NCI-H1105 treated with DMSO at 0.1 percent for 48 hours (cell line): ENCODE measurements at places on chromosomes 2 and 18.

GRCh38 chr18:7711495-7711894 is 144.4 kb downstream of the PTPRM start:
- DNase-seq = no peak

- no peak for DNase-seq
These were observed 616.3 kb downstream of the EPHA4 start for GRCh38 chr2:220955776-220956175.

GRCh38 chr2:67085146-67085545 is 312.0 kb upstream of the ETAA1 start:
- no peak for DNase-seq

DNA sequence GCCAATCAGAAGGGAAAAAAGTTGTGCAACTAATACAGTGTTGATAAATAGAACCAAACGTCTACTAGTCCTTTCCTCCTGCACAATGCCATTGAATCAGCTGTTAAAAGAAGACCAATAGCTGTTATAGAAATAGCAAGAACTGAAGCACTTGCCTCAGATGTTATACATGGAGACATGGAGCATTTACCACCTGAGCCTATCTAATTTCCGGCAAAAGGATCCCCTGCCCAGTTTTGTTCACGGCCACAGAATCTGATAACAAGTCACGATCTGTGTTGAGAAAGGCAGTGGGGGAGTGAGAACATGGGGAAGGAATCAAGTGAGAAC is 285.4 kb downstream of the ZEB2 start:
- DNase-seq = no peak

- DNase-seq = no peak
These were observed 61.0 kb downstream of the DAW1 start for GRCh38 chr2:227932403-227932802.

GRCh38 chr18:38663682-38664081 is 1098.1 kb upstream of the CELF4 start:
- DNase-seq = no peak

- DNase-seq = no peak
These were observed 1.1 kb upstream of the HDHD2 start for GRCh38 chr18:47151439-47151838.

DNA sequence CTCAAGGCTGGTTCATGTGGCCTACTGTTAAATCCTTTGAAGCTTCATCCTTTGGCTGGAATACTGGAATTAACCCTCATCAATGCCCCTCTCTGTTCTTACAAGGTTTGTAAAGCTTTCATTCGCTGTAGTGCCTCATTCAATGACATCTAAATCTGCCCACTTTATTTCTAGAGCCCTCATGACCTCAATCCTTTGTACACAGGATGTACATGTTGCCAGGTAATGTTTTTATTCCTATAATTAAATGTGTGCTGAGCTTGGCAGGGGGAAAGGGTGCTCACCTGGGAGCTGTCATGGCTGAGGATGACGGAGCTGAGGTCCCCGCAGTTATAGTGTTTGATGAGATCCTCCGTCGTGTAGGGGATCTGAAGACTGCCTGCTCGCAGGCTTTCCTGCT is 39.3 kb downstream of the TRABD2A start:
- no peak for DNase-seq

DNA sequence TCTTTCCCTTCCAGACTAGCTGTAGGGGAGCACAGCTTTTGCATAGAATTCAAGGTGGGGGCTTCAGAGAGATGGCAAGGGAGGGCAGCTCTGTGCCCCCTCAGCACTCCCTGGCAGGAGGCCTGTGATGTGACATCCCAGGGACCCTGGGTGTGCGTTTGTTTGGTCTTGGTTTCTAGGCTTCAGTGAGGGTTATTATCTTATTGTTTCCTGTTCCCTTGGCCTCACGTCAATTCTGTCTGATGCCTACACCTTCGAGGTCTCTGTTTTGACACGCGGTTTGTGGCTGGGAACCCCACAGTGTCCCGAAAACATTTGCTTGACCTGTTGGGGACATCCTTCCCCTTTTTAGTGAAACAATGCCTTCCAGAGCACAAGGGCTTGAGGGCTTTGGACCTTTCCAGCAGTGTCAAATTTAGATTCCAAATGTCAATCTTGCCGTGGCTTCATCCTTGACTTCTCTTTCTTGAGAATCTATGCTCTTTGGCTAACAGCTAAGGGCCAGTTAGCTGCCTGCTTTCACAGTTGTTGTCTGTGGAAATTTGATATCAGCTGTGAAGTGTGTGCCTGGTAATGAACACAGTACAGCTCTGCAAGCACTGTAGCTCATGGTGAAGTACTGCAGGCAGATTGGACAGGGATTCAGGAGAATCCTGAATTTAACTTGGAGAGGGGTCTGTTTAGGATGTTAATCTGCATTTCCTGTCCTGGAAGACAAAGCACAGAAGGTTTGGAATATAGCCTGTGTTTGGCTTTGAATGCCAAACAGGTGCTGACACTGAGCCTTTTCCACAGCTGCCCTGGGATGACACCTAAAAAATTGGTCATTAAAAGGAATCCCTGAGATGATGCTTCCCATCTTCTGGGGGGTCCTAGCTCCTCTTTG is 108.2 kb upstream of the CXCR4 start:
- DNase-seq = no peak

DNA sequence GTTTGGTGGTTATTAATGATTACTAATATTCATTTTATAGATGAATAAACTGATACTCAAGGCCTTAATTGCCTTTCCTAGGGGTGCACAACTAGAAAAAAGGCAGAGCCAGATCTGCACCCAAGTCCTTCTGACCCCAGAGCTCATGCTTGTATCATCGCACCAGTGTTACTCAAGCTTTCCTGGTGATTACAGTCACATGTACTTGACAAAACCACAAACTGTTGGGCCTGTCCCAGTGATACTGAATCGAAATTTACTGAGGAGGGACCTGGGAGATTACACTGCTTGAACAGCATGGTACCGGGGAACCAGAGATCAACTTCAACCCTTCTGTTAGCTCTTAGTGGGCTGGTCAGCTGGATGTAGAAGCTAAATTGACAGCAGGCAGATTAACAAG is 33.7 kb downstream of the FASTKD2 start:
- no peak for DNase-seq

GRCh38 chr2:23566241-23567142 is 181.5 kb downstream of the KLHL29 start:
- peak; percentile 41 for DNase-seq

GRCh38 chr2:112092286-112093041 is 37.4 kb downstream of the TMEM87B start:
- DNase-seq = no peak

GRCh38 chr2:215828528-215829184 is 184.7 kb downstream of the MREG start:
- DNase-seq = peak; percentile 26

- no peak for DNase-seq
These were observed 45.0 kb downstream of the MAP4K4 start for GRCh38 chr2:101742547-101742946.

DNA sequence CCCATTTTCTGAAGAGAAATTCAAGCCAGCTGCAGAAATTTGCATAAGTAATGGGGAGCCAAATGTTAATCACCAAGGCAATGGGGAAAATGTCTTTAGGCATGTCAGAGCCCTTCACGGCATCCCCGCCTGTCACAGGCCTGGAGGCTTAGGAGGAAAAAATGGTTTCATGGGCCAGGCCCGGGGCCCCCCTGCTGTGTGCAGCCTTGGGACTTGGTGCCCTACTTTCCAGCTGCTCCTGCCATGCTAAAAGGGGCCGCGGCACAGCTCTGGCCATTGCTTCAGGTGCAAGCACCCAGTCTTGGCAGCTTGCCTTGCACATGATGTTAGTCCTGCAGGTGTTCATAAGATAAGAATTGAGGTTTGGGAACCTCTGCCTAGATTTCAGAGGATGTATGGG is 1235.7 kb downstream of the DPP10 start:
- DNase-seq = no peak

GRCh38 chr2:141940709-141941108 is 190.1 kb downstream of the LRP1B start:
- DNase-seq = no peak

GRCh38 chr2:182868054-182868796 is 1.8 kb upstream of the FRZB start:
- DNase-seq = no peak

DNA sequence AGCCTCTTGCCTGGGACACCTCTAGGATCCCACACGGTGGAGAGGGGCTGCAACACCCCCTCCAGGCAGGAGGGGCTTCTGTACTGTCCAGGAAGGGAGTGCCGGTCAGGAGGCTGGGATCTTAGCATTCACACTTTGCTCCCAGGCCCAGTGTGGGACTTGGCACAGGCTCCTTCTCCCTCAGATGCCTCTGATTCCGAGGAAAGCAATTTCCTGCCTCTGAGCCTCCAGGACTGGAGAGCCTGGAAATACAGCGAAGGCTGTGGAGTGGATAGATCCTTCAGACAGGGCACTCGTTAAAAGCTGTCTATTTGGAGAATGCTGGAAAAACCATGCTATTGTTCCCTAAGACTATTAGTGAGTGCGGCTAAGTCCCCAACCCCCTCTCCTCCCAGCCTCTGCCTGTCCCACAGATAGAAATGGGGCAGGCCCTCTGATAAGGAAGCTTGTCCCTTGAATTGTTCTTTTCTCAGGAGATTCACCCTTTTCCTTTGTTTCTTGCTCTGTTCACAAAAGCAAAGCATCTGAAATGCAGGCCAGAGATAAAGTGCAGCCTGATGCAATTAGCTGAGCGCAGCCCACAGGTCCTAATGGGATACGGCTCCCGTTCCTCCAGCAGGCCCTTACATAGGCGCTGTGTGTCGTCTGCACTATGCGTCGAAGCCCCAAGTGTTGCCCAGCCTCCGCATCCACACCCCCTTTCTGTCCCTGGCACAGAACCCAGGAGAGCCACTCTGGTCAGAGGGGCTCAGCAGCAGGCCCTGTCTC is 252.2 kb downstream of the KLHL29 start:
- DNase-seq = no peak

- DNase-seq = no peak
These were observed 16.6 kb downstream of the THAP4 start for GRCh38 chr2:241620419-241620769.

DNA sequence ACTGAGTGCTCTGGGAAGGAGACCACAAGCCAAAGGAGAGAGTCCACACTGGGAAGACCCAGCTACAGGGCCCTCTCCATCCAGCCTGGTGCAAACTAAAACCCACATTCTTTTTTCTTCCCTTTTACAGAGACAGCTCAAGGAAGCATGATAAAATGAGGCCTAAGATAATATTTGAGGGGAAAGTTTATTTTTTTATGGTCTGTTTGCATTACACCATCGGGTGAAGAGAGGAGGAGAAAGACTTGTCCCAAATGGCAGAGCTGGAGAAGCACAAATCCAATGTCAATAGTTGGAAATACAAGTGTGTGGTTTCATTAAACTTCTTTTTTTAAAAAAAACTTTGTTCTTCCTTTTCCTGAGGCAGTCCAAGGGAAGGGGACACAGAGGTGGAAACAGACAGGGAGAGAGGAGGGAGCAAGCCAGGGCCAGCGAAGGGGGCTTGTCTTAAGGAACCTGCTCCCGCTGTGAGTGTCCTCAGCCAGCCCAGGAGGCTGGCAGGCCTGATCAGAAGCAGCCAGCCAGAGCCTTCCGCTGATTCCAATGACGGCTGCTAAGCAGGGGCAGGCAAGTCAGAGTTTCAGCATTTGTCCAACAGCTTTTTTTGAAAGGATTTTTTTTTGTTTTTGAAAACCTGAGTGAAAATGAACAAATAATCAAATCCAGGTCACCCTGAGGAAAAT is 203.8 kb upstream of the SIX2 start:
- no peak for DNase-seq

GRCh38 chr2:115303-115702 is 69.0 kb upstream of the FAM110C start:
- no peak for DNase-seq

GRCh38 chr2:215435870-215436704 is at the start of gene FN1:
TSS of gene FN1 (minus strand) at chr2:215436068. CDS start at chr2:215435802, 266 bp downstream.
- DNase-seq = peak; percentile 61

GRCh38 chr18:50393802-50394201 is 19.0 kb downstream of the SKA1 start:
- no peak for DNase-seq

- no peak for DNase-seq
These were observed 14.1 kb downstream of the KLF11 start for GRCh38 chr2:10057231-10058107.

GRCh38 chr2:152394326-152394725 is 59.4 kb downstream of the FMNL2 start:
- DNase-seq = no peak
